ENCODE measurements at places on chromosomes 12 and 14.

GRCh38 chr14:71595441-71595840 lies 336.8 kb upstream of the RGS6 start:
- no peak for DNase-seq

DNA sequence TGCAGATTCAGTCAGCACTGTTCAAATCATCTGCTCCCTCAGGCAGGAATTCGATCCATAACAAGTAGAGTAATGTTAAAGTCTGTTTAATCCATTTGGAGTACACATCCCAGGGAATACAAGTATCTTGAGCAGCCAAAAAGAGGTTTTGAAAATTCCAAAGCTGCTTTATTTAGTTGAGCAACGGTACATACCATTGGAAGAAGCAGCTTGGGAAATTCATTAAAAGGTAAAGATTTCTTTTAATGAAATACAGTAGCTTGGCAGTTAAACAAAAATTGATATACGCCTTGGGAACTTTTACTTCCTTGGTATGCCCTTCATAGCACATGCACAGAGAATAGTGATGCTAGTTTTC lies 153.8 kb downstream of the LRIG3 start:
- DNase-seq: no peak

DNA sequence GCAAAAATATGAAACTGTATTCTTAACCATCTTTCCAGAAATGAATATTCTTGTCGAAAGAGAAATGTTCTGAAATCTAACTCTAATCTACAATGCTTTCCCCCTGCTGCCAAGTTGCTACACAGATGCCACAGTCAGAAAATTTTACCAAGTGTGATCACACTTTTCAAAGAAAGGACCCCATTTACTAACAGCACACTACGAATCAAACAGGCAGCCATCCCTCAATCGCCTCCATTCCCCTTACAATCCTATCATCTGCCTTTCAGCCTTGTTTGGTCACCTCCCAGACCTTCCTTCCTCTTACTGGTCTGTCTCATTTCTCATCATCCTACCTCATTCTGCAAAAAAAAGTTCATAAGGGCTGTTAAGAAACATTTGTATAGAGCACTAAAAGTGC lies 190.1 kb downstream of the MED13L start:
- no peak for DNase-seq

GRCh38 chr12:107247650-107248049 lies 154.3 kb upstream of the CRY1 start:
- no peak for DNase-seq

- peak; percentile 90 for DNase-seq
These were observed 232.1 kb downstream of the NAV3 start for GRCh38 chr12:78062786-78063185.

GRCh38 chr12:10128687-10129086 lies 1.3 kb downstream of the CLEC7A start:
- DNase-seq: peak; percentile 4

GRCh38 chr12:40646456-40646855 lies 45.8 kb upstream of the CNTN1 start:
- no peak for DNase-seq

- DNase-seq: no peak
These were observed 114.8 kb downstream of the ESRRB start for GRCh38 chr14:76490735-76491134.

DNA sequence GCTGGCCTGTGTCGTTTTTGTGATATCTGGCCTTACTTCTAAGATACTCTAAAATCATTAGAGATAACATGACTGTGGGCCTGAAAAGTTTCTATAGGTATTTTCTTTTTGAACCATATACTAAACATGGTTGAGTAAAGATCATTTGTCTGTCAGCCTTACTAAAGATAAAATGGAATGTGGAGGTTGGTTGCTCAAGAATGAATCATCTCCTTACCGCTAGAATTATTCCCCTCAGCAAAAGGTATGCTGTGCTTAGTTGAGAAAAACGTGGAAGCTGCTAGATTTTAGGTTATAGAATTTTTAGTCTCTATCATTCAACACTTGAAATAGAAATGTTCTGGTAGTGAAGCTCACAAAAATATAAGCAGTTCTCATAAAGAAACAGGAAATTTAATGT lies 407.3 kb downstream of the AEBP2 start:
- DNase-seq: peak; percentile 90

GRCh38 chr14:94793901-94794300 lies 24.0 kb upstream of the GSC start:
- no peak for DNase-seq

DNA sequence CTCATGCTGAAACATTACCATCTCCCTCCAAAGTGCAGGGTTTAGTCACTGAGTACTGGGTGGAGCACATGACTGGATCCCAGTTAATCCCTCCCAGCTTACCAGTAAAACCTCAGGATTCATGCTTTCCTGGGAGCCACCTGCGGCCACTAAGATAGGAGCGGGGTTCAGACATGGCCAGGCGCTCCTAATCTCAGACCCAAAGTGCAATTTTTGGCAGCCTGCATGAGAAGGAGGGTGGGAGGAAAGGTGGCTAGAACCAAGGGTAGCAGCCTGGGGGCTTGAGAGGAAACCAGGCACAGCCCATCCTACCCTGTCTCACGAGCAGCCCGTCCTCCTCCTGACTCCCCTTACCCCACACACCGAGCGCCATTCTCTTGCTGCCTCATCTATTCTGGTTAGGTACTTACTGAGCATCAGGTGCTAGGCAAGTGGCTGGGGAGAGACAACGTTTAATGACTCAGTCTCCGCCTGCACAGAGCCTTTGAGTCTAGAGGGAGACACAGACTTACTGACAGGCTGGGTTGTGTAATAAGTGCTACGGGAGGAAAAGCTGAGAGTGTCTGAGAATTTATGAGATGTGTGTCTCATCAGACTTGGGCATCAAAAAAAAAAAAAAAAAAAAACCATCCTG lies 9.9 kb downstream of the GPRC5A start:
- peak; percentile 99 for DNase-seq

GRCh38 chr12:31002999-31003398 lies 70.7 kb upstream of the DDX11 start:
- DNase-seq: peak; percentile 35

DNA sequence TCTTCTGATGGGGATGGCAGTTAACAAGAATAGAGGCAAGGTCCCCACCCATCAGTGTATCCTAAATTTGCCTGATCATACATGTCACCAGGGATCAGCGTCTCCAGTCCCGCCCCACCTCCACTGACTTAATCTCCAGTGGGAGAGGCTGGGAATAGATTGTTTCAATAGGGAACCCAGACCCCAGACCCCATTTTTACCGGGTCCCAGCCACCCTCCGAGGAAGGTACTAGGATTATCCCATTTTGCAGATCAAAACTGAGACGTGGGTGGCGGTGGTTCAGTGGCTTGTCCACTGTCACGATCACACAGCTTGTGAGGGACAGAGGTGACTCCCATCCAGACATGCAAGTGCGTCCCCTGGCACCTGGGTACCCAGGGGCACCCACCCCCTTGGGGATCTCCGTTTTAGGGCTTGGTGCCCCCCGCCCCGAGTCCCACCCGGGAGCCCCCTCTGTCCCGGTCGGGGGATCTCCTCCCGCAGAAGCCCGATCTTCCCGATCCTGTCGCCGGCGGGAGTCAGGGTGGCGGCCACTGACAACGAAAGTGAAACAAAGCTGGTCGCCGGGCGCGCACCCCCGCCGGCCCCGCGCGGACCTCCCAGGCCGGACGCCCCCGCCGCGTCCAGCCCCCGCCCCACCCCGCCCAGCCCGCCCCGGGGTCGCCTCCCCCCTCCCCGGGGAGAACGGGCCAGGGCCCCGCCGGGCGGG lies 523 bp downstream of the WSB2 start:
- peak; percentile 31 for DNase-seq

DNA sequence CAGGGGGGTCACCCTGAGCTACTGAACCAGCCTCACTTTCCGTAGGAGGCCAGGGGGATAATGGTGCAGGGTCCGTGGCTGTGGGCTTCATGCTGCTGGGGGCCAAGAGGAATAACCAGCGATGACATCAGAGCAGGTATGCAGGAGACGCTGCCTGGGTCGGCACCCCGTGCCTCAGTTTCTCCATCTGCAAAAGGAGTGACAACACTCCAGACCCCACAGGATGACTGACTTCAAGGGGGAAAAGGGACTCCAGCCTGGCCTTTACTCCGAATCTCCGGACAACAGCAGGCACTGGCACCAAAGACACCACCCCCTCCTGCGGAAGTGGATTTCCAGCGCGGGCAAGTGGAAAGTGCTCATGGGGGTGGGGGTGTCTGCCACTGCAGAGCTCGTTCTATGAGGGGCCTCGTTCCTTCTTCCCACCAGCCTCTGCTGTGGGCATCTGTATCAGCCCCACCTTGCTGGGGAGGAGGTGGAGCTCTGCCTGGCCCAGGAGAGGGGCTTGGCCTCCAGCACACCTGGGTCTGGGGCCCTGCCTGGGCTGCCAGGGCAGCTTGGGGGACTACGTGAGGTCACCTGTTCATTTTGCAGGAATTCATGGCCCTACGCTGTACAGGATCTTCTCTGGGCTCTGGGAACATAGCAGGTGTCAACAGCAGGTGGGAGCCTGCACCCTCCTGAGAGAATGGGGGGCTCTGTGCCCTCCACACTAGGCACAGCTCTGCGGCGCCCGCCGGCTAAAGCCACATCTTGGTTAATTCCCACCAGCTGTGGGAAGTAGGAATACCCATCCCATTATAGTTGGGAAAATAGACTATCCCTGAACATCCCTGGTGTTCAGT lies 216.6 kb upstream of the C14orf180 start:
- DNase-seq: no peak

GRCh38 chr14:104264495-104265265 lies 126.3 kb downstream of the KIF26A start:
- DNase-seq: no peak

- DNase-seq: peak; percentile 72
These were observed 1.0 kb downstream of the INSM2 start for GRCh38 chr14:35534873-35535482.

- no peak for DNase-seq
These were observed 96.1 kb upstream of the ANO4 start for GRCh38 chr12:100698518-100698917.

DNA sequence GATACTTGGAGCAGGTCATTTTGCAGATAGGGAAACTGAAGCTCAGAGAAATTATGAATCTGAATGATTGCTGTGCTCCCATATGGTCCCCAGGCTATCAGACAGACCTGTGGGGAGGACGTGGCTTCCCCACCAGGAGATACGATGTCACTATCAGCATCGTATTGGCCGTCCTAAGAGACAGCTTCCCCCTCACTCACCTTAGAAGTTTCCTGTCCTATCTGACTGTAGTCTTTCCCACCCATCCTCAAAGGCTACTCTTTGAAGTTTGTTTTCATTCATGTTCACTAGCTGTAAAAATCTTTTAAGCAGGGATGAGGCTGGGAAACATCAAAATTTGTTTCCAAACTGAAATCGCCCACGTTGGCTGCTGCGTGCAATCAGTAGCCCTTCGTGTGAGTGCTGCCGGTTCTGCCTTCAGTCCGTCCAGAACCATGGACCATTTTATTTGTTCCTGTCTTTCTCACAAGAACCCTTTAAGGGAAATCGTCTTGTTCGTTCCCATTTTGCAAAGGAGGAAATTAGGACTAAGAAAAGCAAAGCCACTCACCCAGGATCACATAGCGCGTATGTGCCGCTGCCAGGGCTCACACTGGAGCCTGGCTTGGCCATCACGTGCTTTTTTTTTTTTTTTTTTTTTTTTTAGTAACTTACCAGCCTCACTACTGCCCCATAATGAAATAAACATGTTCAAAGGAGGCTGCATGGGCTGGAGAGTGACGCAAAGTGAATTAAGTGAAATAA lies 1.0 kb upstream of the KDM2B start:
- peak; percentile 14 for DNase-seq

GRCh38 chr12:93829016-93829415 lies 151.8 kb downstream of the CRADD start:
- no peak for DNase-seq
